ENCODE measurements at places on chromosomes 4 and X.

GRCh38 chrX:129634541-129634940 lies 20.2 kb downstream of the APLN start:
- peak; percentile 67 for DNase-seq

- DNase-seq = no peak
Measured at GRCh38 chr4:48180234-48180633, 46.2 kb upstream of the TXK start.

DNA sequence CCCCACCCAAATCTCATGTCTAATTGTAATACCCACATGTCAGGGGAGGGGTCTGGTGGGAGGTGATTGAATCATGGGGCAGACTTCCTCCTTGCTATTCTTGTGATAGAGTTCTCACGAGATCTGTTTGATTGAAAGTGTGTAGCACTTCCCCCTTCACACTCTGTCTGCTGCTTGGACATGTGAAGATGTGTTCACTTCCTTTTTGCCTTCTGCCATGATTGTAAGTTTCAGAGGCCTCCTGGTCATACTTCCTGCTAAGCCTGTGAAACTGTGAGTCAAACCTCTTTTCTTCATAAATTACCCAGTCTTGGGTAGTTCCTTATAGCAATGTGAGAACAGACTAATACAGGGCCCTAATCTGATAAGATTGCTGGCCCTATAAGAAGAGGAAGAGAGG lies 1514.8 kb downstream of the RPA4 start:
- DNase-seq = no peak

DNA sequence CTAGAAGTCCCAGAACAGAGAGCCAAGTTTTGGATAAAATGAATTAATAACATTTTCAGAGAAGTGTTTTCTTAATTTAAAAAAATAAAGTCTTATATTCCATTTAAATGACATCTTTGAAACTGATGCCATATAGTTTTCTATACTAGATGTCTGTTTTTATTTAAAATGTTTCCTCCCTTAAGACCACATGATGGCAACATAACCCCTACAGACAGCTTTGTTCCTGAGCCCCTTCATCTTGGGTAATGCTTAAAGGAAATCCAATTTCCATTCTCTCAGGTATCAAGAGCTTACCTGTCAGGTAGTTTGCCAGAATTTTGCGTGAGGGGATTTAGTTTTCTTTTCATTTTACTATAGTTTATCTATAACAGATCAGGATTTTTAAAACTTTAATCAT lies 181.4 kb upstream of the UGT8 start:
- DNase-seq = no peak

GRCh38 chrX:109774706-109775105 lies 41.6 kb upstream of the ACSL4 start:
- DNase-seq = no peak

GRCh38 chrX:126900937-126901336 lies 81.4 kb downstream of the PRR32 start:
- no peak for DNase-seq

- DNase-seq = no peak
Measured at GRCh38 chrX:79153348-79153747, 8.9 kb downstream of the GPR174 start.

GRCh38 chrX:48035891-48036290 lies 29.1 kb downstream of the SPACA5 start:
- no peak for DNase-seq

- no peak for DNase-seq
Measured at GRCh38 chrX:52852110-52852860, 15.6 kb downstream of the XAGE3 start.

DNA sequence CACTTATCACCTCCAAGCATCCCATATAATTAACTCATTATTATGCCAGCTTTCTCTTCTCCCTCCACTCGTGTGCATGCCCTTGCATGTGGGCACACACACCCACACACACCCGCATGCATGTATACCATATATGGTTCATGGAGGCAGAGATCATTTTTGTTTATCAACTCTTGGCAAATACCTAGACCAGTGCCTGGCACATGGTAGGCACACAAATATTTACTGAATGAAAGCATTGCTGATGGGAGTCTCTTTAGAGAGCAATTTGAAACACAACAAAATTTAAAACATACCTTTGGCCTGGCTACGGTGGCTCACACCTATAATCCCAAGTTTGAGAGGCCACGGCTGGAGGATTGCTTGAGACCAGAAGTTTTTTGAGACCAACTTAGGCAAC lies 51.1 kb upstream of the SLC10A4 start:
- DNase-seq = no peak

GRCh38 chrX:3728454-3728853 lies 15.0 kb upstream of the PRKX start:
- DNase-seq = no peak

DNA sequence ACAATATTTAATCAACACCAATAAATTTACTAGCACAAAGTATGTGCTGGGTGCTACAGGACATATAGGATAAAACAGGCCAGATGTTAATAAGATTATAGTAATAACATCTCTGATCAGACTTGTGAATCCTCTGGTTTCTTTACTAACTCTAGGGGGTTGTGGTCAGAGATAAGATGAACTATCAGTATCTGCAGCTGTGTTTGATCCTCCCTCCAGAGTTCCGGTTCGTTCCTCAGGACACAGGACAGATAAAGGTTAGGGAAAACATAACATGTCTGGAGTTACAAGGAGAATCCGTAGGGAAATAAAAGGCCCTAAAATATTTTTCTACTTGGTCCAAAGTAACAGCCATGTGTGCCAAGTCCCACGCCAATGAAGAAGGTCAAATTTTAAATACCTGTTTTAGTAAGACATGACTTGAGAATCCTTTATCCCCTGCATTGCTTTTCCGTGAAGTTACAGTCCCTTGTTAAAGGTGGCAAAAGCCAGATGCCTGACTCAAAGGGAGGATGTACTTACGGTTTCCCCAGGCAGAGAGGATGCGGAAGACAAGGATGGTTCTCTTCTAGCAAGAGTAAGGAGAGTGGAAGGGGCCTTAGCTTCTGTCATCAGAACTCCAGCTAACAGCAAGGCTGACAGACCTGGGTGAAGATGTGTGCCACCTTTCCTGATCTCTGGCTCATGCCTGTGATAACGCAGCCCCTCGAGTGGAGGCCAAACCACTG lies 44.4 kb downstream of the KIAA0232 start:
- DNase-seq = no peak

DNA sequence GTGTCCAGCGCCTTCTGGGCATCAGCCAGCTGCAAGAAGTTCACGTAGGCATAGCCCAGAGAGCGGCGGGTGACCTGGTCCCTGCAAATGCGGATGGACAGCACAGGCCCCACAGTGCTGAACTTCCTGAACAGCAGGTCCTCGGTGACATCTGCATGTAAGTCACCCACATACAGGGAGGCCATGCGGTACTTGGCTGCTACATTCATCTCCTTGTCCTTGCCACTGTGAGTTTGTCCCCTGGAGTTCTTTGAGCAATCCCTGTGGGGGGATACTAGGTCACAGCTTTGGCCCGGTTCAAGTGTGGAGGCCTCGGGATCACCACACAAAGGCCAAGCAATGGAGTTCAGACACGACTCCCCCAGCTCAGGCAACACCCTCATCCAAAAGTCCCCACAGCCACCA lies 776 bp downstream of the PABPC4L start:
- no peak for DNase-seq

DNA sequence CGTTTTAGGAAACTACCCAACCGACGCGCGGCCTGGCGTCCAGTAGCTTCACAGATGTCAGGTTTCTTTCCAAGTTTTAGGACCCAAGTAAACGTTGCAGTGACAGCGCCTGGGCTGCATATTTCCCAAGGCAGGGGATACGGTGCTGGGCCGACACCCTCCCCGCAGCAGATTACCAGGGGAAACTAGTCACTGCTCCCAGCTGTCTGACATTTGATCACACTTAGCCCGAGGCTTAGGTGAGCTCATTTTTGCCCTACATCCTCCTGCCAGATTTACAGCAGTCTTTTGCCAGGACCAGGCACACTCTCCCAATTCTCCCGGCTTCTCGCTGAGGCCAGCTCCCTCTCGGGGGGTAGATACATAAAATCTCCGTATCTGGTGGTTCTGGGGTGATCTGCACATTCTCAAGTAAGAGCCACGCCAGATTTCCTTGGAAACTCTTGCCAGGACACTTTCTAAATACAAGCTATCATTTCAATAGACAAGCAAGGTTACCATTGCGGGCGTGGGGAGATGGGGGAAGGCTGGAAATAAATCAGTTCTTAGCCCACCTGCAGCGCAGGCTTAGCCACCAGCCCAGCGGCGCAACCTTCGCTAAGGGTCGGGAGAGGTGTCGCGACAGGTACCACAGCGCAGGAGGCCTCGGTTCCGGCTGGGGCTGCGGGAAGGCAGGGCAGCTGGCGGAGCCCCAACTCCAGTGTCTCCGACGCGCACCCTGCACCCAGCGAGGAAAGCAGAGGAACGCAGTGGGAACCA lies 2.5 kb upstream of the SOX3 start:
- DNase-seq = no peak

- DNase-seq = no peak
Measured at GRCh38 chrX:142998447-142999198, 27.1 kb upstream of the SPANXN4 start.

DNA sequence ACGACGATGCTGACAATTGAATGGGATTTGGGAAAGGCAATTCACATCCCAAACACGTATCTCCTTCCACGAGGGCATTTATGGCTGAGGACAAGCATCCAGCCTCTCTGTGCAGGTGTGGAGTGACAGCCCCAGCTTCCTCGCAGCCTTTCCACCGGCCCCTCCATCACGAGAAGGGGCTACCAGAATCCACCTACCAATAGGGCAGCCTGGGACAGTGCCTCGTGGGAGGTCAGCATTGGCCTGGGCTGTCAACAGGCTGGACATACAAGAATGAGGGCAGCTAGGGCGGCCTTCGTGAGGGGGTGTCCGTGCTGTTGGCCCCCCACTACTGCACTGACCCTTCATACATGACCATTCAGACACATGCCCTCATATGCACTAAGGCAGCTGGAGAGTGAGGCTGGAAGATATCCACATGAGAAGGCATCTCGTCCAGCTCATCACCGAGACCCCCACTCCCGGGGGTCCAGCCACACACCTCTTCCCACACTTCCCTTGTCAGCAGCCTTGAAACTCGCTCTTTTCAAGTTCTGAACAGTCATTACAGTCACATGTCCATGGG lies 81.0 kb upstream of the ADRA2C start:
- DNase-seq = no peak

GRCh38 chrX:24428516-24428915 lies 36.6 kb upstream of the PDK3 start:
- DNase-seq = no peak

DNA sequence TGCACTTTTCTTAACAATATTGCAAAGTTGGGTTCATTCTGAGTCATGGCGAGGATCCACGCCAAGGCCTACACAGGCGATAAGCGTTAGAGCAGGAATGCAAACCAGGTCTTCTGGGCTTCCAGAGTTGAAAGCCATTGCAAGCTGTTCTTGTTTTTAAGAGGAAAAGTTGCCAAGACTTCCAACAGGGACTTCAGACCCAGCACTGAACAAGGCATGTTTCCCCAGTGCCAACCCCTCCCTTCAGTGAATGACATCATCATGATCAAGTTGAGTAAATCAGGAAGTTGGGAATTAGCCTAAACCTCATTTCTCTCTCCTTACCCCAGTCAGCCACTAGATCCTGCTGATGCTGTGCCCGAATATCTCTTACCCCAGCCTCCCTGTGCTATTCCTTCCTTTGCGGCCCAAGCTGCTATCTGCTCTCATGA lies 355.1 kb downstream of the HS3ST1 start:
- DNase-seq = no peak

DNA sequence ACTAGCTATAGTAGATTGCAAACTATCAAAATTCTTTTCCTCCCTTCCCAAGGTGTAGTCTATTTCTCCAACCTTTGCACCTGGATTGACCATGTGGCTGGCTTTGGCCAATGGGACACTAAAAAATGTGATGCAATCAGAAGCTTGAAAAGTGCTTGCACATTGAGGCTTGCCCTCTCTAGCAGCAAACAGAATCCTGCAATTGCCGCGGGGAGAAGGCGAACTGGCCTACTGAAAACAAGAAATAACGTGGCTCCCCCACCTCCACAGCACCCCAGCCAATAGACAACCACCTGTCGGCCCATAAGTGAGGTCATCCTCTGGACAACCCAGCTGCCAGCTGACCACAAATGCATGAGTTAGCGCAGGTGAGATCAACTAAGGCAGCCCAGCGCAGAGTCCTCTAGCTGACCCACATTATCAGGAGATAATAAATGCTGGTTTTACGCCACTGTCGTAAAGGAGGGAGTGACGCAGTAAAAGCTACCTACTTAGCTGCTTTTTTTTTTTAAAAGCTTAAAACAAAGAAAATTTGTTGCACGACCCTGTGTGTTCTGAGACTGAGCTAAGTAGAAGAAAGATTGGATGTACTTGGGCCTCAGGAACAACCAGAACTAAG lies 95.2 kb downstream of the GK start:
- no peak for DNase-seq

DNA sequence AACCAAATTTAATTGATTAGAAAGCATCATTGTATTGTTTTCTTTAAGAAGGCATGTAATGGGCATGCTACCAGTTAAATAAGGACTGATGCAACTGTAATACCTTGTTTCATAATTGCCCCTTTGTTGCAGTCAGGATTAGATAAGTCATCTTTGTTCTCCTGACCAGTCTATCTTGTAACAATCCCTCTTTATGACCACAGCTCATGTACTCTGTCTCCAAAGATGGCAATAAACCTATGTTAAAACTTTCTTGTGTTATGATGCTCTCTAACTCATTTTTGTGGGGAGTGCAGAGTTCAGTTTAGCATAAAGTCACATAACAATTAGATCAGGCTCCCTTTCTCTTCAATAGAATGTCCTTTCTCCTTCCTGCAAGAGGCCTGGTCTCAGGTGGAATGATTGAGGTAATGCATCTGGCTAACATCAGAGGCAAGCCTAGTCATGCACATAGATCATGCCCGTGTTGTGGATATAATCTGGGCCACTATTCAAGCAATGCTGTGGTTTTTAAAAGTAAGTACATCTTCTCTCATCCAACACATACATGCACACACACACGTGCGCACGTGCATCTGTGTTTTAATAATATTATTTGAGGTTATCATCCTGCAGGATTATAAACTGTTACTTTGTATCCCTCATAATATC lies 45.6 kb downstream of the TMEM154 start:
- DNase-seq = no peak

- no peak for DNase-seq
Measured at GRCh38 chr4:31125496-31125895, 405.3 kb downstream of the PCDH7 start.

GRCh38 chrX:74420196-74421035 lies 877 bp upstream of the SLC16A2 start:
- DNase-seq = no peak

- DNase-seq = no peak
Measured at GRCh38 chr4:98620087-98620784, 38.2 kb downstream of the TSPAN5 start.

All from mesenteric fat pad (tissue), 1 donor.